ENCODE measurements at places on chromosomes 7 and 10.

GRCh38 chr10:50322077-50322476, 70.8 kb upstream of the ASAH2 start:
- peak; percentile 52 for DNase-seq

- no peak for DNase-seq
Observed at GRCh38 chr7:112997831-112998230, 88.8 kb downstream of the GPR85 start.

DNA sequence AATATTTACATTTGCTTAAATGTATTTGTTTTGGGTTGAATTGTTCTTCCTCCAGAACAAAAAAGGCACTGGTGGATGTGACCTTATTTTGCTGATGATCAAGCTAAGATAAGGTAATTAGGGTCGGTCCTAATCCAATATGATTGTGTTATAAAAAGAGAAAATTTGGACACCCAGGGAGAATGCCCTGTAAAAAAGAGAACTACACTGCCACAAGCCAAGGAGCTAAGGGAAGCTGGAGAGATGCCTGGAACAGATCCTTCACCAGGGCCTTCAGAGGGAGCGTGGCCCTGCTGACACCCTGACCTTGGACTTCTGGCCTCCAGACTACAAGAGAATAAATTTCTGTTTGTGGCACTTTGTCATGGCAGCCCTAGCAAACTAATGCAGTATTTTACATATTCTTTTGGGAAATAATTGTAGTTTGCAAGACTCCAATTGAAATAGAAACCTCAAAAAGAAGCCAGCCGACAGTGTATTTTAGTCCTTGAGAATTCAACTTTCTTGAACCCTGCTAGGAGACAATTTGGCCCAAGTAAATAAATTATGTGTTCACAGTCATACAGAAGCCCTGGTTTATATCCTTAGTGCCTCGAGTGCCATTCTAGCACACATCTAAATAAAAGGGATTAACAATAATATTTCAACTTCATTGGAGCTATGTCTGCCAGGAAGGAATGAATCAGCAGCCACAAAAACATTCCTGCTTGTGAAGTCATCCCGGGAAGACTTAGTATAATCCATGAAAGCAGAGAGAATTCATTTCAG, 164.6 kb downstream of the PKD1L1 start:
- DNase-seq, result no peak

- DNase-seq, result no peak
Observed at GRCh38 chr7:83777406-83778072, 128.6 kb upstream of the SEMA3E start.

DNA sequence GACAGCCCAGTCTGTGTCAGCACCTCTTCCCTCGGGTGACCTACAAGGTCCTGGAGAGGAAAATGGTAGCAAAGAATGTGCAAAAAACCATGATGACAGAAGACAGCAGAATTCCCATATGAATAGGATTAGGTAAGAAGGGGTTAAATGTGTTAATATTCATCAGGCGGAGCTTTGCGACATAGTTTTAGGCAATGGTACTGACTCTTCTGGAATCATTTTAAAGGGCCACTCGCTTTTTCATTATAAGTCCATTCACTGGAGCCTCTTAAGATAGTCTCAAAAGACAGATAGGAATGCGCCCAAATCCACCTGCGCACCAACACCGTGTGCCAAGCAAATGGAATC, 38.2 kb downstream of the DLG5 start:
- DNase-seq, result no peak

Measured in GM12865 (cell line).